T-helper 2 cell treated with Interferon-gamma antibody and Interleukin-4, amounts not matched to agents 5 μg/mL and 100 μg/mL, for 36 hours (primary cell): ENCODE measurements at places on chromosomes 7 and 10.

DNA sequence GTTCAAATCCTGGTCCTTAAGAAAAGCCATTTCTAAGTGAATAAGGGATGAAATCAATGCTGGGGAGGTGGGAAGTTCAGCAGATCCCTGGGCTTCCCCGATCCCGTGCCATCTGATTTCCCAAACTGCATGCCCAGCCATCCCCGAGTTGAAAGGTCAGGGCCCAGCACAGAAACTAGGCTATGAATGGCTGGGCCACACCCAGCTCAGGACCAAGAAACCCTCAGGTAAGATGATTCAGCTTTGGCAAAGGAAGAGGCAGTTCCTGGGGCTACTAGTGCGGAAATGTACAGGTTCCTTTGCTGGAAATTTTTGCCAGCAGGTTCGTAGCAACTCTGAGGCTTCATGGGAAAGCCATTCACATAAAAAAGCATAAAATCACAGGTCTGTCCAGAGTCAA, 182.7 kb downstream of the FAM107B start:
- no peak for DNase-seq

DNA sequence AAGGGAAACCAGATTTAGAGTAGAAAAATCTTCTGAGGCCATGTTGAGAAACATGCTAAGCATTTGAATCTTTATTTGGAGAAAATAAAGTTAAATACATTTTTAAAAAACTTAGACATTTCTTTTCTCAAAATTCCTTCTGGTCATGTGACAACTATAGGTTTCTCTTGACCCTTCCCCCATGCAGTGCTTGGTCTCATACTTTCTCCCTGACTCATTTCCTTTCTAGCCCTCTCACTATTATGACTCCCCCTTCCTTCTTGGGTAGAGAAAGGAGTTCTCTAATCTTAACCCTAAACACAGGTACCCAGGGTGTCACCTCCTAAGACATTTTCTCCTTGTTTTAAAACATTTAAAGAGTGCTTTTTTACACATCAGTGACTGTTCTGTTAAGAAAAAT, 179.5 kb upstream of the TMEM106B start:
- no peak for DNase-seq

DNA sequence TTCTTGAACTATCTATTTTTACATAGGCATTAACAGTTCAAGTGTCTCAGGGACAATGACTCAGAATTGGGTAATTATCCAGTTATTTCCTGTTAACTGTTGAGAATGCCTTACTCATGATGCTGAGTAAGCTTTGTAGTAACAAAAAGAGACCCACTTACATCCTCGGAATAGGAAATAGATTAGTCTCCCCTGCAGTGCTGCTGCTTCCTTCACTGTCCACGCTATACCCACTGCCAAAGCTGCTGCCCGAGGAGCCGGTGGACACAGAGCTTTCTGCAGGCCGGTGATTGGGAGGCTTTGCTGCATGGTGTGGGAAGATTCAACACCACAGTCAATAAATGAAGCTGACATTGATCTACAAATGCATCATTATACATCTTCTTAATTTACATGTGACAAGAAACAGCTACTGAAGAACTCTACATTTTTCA, 357.1 kb downstream of the PCLO start:
- DNase-seq = no peak

- no peak for DNase-seq
Observed at GRCh38 chr7:95621404-95621803, 25.1 kb upstream of the PDK4 start.

GRCh38 chr10:75018686-75019307, 92.7 kb upstream of the SAMD8 start:
- no peak for DNase-seq

GRCh38 chr7:138838166-138838565, 40.2 kb upstream of the ATP6V0A4 start:
- DNase-seq = no peak

- DNase-seq = no peak
Observed at GRCh38 chr7:139159900-139160675, 50.6 kb upstream of the ZC3HAV1 start.

DNA sequence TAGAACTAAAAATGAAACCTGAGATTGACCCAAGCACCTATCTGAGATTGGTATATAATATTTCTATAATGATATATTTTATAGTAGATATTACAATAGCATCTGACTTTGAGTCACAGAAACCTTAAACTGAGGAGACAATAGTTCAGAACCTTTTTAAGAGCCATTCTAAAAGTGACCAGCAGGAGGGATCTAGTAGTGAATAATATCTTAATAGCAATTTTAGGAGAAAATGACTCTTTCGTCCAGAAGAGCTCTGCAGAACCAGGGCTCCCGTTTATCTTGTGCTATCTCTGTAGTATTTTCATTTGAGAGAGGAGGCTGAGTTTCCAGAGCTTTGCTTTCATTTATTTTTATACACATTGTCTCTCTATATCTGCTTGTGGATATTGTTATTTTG, 68.1 kb downstream of the PODXL start:
- no peak for DNase-seq

DNA sequence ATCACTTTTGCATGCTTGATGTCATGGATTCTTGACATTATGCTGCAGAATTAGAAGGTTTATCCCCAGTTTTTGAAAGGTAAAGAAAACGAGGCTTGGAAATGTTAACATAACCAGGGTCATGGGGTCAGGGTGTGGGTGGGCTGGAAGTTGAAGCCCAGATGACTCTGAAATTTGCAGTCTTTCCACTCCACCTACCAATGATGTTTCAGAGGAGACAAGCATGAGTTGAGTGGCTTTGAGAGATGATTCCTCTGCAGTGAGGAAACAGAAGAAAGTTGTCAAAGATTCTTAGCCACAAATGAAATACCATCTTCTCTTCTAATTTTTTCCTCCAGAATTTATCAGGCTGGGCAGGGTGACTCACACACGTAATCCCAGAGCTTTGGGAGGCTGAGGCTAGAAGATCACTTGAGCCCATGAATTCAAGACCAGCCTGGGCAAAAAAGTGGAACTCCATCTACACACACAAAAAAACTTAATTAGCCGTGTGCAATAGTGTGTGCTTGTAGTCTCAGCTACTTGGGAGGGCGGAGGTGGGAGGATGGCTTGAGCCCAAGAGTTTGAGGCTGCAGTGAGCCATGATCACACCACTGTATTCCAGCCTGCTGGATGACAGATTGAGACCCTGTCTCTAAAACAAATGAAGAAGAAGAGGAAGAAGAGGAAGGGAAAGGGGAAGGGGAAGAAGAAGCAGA, 239.1 kb upstream of the AUTS2 start:
- DNase-seq = no peak
